ENCODE measurements at places on chromosomes 1 and 21.

DNA sequence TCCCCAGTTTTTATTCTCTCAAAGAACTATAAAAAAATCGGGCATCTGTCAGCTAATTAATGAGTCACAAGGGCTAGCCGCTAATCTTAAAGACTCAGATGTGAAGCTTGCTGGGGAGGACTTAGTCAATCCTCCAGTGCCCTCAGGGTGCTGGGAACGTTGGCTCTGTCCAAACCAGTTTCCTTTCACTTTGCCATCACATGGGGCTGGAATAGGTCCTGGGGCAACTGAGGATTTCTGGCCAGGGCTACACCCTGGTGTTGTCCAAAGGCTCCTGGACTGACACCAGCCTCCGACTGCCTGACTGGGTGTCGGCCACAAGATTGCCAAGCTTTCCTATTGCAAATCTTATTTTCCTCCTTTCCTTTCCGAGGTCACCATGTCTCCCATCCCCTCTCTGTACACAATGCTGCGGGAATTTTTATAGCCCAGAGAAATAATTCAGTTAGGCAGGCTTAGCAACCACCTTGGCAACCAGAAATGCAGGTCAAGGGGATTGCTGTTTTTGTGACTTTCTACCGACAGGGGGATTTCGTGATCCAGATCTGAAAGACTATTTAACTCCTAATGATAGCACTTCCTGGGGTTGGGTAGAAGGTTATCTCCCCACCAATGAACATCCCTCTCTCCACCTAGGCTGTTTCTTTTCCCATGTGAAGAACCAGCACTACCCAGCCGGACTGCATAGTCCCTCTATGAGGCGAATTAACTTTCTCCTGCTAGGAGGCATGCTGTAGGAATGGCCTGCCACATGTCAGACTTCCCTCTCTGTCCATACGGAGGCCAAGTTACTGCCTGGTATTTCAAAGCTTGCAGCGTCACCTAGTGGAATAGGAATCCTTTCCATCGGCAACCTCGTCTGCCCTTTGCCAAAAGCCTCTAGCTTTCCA lies 29.9 kb upstream of the CTBS start:
- no peak for DNase-seq

GRCh38 chr1:33494929-33495328 lies 22.5 kb downstream of the ZSCAN20 start:
- DNase-seq: no peak

- no peak for DNase-seq
These were observed 24.6 kb upstream of the RUNX3 start for GRCh38 chr1:24954631-24955030.

- DNase-seq: no peak
These were observed at the start of gene PLEKHA6 for GRCh38 chr1:204359474-204360255. Gene PLEKHA6 (minus strand): TSS chr1:204359929. CDS start chr1:204273727, 86,202 bp downstream.

GRCh38 chr1:192936313-192937018 lies 122.7 kb downstream of the UCHL5 start:
- DNase-seq: no peak

- DNase-seq: no peak
These were observed 66.6 kb downstream of the NAV1 start for GRCh38 chr1:201605385-201606010.

DNA sequence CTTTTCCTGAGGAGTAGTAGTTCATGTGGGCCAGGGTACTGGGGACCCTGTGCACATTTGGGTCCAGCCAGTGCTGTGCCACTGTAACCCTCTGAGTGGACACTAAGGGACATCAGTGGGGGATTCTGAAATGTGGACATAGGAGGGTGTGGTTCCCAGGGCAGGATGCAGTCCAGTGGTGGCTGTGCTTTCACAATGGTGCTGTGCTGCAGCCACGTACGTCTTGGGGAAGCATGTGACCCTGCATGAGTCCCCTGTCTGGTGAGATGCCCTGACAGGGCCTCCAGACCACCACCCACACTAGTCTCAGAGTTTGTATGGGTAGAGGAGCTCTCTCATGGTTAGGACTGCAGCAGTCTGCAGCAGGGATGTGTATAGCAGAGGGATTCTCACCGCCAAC lies 37.8 kb upstream of the WNT2B start:
- DNase-seq: no peak

DNA sequence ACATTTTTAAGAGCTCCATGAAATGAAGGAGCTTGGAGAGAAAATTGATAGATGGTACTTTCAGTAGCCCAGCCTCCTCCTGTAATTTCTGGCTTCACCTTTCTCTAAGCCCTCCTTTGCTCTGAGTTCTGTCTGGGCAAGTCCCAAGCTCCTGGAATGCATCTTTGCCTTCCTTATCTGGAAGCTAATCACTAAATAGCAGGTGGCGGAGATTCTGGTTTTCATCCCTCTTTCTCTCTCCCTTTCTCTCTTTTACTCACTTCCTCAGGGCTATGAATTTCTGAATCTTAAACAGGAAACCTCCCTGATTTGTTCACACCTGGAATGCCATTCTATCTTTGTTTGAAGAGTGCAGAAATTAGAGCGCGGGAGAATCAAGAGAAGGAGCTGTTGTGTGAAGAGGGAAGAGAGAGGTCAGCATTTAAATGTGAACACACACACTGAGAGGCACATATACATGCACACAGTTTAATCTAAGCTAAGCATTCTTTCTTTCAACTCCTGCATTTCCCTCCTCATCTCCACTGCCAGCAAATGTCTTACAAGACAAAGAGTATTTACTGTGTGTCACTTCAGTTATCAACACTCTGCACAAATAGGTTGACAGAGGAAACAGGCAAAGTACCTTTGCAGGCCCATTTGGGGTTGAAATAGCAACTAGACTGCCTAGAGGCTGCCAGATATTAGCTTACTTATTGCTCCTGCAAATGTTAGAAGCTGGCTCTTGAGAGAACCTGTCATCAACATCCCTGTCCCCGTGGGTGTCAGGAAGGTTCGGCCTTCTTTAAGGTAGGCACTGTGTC lies 199.4 kb upstream of the CAMK1G start:
- DNase-seq: no peak

GRCh38 chr1:17922833-17923232 lies 167.7 kb downstream of the ACTL8 start:
- peak; percentile 5 for DNase-seq

- no peak for DNase-seq
These were observed 33.9 kb downstream of the TENT5C start for GRCh38 chr1:117639741-117640140.

GRCh38 chr21:35510957-35511695 lies 462.0 kb upstream of the RUNX1 start:
- DNase-seq: peak; percentile 28

GRCh38 chr1:170660281-170660713 lies 3.6 kb upstream of the PRRX1 start:
- DNase-seq: no peak

DNA sequence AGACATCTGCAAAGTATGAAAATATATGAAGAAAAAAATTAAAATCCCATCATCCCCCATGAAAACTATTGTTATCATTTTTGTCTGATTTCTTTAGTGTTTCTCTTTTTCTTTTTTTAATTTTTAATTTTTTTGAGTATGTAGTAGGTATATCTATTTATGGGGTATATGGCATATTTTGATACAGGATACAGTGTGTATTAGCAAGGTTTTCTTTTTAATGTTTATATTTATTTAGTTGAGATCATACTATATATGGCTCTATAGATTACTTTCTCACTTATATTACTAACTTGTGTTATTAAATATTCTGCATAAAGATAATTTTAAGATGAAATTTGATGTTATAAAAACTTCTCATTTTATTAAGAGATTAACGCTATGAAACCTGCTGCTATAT lies 11.4 kb downstream of the LGALS8 start:
- no peak for DNase-seq

GRCh38 chr1:230972855-230973271 lies 5.8 kb downstream of the TTC13 start:
- DNase-seq: peak; percentile 31

- DNase-seq: no peak
These were observed 115.1 kb downstream of the PROX1 start for GRCh38 chr1:214102907-214103306.

GRCh38 chr21:46477765-46478164 lies 19.1 kb downstream of the DIP2A start:
- no peak for DNase-seq

DNA sequence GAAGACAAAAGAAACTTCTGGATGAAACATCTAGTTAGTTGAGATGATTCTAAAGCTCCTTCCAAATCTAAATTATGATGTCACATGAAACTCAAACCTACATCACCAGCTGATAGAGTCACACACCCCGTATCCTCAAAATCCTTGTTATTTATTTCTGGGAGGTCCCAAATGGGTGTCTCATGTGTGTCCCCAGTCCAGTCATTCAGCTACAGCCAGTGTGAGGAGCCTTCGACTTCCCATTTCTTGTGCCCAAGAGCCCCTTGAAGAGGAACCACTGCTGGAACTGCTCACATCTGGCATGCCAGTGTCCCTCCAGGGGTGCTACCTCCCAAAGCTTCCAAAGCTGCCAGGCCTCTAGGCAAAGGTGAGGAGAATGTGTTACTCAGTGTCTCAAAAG lies 32.5 kb upstream of the KCNA3 start:
- no peak for DNase-seq

DNA sequence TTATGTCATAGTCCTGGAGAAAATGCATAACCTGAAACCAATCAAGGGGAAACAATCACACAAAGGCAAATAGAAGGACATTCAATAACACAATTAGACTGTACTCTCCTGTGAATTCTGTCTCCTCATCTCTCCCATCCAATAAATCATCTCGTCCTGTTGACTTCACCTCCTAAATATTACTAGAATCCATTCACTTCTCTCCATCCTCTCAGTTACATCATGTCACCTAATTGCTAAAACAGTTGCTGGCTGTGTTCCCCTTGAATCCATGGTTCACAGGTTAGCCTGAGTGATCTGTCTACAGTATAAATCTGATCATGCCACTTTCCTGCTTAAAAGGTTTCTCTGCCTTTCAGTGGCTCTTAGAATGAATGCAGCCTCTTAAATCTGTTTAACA lies 220.2 kb downstream of the TGFB2 start:
- no peak for DNase-seq

- peak; percentile 55 for DNase-seq
These were observed at the start of gene S100A2 for GRCh38 chr1:153565529-153566374. Gene S100A2 (minus strand): TSS chr1:153565844. CDS start chr1:153563877, 1,967 bp downstream.

DNA sequence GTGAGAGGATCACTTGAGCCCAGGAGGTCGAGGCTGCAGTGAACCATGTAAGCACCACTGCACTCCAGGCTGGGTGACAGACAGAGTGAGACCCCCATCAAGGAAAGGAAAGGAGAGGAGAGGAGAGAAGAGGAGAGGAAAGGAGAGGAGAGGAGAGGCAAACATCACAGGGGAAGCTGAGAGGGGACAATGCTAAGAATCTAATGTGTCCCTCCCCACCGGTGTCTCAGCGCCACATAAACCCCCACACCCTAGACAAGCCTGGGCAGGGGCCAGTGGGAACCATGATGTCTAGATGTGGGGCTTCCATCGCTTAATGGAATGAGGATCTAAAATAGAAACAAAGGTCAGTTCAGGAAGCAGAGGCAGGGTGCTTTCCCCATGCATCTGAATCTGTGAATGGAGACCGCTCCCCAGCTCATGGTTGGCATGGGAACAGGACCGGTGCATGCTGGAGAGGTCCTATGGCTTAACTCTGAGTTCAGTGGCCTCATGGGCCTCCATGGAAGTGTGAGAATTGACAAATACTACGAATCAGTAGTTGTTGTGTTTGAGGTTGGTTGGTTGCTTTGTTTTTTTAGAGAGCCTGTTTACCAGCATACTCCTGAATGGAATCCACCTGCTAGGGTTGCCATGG lies 16.3 kb upstream of the LAPTM5 start:
- no peak for DNase-seq

GRCh38 chr21:41680444-41681347 lies 86.2 kb downstream of the RIPK4 start:
- DNase-seq: no peak

GRCh38 chr1:155648207-155649147 lies 38.5 kb downstream of the MSTO1 start:
- DNase-seq: no peak

DNA sequence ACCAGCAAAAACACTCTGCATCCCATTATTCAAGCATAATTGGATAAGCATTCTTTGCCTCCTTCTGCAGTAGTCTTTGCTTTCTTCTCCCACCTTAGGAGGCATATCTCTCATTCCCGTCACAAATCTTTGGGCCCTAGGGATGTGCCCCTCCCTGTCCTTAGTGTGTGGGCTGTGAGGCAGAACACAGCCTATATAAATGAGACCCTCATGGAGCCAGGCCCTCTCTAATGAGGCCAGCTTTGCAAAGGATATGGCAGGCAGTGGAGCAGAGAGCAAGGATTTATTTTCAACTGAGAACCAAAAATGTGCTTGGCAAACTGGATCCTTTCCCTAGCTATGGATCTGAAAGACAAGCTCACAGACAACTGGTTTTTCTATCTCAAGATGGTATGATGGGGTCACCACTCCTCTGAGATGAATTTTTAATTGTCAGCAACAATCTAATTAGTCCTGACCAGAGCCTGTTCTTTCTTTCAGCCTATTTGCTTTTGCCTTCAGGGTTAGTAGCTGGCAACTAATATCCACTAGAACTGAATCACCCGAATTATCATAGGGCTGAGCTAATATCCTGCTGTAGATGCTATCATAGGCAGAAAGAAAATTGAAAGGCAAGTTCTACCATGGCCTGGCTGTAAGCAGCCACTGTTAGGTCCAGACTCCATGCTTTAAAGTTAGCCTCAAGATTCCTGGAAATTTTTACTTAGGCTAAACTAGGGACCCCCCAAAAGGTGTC lies 134.2 kb downstream of the SYT2 start:
- DNase-seq: no peak

DNA sequence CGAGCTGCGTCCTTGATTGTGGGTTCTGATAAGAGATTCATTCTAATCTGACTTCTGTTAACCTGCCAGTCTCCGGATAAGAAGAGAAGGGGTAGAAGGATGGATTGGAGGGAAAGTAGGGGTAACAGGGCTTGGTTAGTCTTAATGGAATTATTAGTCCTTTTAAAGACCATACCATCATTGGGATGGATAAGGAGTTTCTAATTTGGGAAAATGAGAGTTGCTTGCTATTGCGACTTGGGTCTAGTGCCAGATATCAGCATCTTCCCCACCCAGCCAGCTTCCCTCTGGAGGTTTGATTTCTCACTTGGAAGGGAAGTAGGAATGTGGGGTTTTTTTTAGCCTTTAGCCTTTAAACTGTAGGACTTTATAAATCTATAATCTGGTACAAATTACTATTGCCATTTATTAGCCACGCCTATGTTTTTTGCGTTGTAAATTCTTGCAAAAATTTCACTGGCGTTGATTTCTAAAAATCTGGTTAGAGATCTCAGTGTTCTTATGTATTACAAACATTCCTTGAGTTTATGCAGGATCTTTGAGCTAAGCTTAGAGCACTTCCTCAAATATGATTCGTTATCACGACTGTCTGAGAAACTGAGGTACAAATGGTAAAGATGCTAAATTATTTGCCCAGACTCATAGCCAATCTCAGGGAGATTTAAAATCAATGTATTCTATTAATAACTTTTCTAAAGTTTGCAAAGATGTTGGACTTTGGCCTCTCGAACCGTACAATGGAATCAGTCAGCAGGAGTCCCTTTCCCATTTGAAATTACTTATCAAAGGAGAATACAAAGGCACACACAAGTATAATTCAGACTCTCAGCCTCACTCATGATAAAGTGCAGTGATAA lies 1.3 kb downstream of the FAM20B start:
- no peak for DNase-seq
